ENCODE measurements at places on chromosomes 1 and 21.

GRCh38 chr1:44919400-44919799 is 67.0 kb downstream of the EIF2B3 start:
- no peak for DNase-seq

GRCh38 chr1:160682983-160683865 is 28.4 kb downstream of the CD48 start:
- no peak for DNase-seq

GRCh38 chr1:81406292-81406999 is 394.3 kb upstream of the ADGRL2 start:
- DNase-seq: no peak

- DNase-seq: no peak
Measured at GRCh38 chr1:17639703-17640340, 100.3 kb downstream of the ARHGEF10L start.

DNA sequence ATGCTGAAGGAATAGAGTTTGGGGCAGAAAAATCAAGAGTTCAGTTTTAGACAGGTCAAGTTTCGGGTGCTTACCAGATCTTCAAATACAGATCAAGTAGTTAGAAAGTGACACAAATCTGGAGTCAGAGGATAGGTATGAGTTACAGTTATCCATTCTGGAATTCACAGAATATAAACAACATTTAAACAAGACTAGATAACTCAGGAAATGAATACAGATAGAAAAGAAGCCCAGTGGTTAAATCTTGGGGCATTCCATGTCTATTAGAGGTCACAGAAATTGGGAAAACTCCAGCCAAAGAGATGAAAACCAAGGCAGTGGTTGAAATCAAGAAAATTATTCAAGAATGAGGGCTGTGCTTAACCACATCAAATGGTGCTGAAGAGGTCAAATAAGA is 187.0 kb upstream of the HP1BP3 start:
- DNase-seq: no peak

DNA sequence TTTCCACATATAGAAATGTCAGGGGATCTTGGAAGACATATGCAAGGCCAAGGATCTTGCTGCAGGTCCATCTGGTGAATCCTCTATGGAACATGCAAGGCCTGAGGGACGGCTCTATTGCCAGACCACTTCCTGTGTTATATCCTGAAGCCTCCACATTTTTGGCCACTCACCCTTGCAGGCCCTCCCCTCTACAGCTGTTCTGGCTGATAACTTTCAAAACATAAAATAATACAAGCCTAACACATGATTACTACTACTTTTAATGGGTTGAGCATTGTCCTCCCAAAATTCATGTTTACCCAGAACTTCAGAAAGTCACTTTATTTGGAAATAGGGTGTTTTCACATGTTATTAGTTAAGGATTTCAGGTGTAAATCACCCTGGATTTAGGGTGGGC is 18.5 kb upstream of the LYPLAL1 start:
- DNase-seq: no peak

- no peak for DNase-seq
Measured at GRCh38 chr1:197225611-197226010, 42.4 kb upstream of the CRB1 start.

- DNase-seq: no peak
Measured at GRCh38 chr1:30423570-30423969, 299.8 kb downstream of the MATN1 start.

DNA sequence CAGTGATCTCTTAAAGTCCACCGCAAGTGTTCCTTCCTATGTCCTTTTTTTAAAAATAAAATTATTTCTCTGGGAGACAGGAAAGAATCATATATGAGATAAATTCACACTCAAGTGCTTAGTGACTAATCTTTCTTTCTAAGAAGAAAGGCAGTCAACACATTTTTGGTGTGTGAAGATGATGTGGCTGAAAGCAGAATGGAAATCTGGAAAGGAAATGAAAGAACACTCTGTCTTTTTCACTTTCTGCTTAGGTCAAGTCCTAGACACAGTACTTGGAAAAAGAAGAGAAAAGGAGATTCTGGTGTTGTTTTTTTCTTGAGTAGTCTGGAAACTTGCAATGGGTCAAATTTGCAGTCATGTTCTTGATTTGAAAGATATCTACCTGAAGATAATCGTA is 45.5 kb upstream of the PRRX1 start:
- DNase-seq: no peak

All from stimulated activated CD8-positive, alpha-beta memory T cell treated with anti-CD3 and anti-CD28 coated beads, Interleukin-4, amount 100 ng/mL, for 4 hours (primary cell).